ENCODE measurements at places on chromosomes 7 and 10.

- no peak for DNase-seq
Observed at GRCh38 chr7:5442757-5443305, 19.2 kb upstream of the TNRC18 start.

- no peak for DNase-seq
Observed at GRCh38 chr7:75723444-75723843, 15.3 kb downstream of the HIP1 start.

DNA sequence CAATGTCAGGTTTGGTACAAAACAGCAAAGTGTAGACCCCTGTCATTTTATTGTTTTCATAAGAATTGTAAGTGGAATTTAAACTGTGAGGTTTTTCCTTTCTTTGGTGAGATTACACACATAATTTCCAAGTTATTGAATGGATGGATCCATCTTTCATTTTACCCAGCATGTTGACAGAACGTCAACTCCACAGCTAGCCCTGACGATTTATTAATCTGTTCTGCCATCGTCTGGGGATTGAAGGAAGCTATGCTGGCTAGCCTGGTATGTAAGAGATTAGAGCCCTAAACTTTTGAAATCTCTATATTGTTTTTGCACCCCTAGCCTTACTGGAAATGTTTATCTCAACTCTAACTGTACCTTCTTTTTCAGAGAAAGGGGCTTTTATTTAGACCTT, 8.6 kb downstream of the WNT16 start:
- DNase-seq, result no peak

DNA sequence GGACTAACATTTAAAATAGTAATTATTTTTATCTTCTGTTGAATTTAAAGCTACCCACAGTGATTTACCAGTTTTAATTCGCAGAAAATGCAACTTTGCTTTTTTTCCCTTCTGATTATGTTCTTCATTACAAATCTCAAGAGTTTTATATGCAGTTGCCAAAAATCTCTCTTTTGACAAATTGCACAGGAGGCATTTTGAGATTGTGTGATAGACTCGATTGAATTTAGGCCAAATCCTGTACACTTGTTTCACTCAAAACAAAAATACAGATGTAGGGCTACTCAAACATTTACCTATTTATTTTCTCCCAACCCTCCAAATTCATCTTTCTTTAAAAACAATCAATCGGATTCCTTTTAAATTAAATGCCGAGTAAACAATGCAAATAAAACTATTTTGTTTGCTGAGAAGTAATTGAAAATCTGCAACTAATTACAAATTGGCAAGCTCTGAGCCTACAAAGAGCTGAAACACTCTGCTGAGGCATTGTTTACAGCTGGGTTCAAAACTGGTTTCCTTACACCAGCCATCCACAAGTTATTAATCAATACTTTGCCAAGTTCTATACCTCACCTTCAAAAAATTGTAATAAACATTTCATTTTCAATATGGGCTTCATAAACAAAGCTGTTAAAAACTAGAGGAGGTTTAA, 214.9 kb upstream of the TCF7L2 start:
- no peak for DNase-seq

Measured in HepG2 (cell line).